ENCODE measurements at places on chromosomes 12 and 14.
A peak's percentile ranks its signal among the peaks of the same experiment; 100 is the strongest.

DNA sequence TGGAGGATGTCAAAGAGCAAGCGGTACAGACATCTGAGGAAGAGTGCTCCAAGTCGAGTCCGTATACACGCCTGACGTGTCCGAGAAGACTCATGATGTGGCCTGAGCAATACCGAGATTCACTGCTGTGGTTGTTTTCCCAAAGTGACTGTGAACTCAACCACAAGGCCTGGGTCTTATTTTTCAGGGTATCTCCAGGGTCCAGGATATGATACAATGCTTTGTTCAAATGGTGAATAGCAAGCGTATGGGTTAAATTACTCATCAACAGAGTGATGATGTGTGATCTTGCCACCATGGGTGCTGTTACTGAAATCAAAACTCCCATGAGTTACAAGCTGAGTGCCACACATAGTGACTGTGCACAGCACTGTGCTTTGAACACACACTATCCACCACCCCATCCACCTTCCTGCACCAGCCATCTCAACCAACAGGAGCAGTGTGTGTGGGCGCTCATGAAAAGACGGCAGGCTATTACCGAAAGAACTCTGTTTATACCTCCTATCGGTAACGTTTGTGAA is 109.6 kb downstream of the BCAT1 start:
- ATAC-seq: no peak

- no peak for ATAC-seq
Observed at GRCh38 chr12:107992870-107993451, 136.1 kb upstream of the WSCD2 start.

- ATAC-seq: peak; percentile 57
Observed at GRCh38 chr12:115953450-115953849, 324.0 kb downstream of the MED13L start.

DNA sequence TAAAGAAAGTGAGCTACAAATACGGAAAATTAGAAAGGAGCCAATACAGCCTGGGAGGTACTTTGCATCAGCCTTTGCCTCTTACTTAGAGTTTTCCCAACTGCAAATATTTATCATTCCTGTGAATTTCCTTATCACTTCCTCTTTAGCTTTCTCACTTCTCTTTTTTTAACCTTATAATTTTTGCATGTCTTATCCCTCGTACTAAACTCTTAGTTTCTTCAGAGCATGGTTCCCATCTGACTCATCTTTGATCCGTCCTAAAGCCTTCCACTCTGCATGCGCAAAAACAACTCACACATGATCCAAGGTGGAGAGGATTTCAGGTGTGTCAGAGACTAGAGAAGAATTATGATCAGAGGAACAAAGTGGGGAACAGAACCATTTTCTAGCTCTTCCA is 9.6 kb upstream of the SNAPC1 start:
- no peak for ATAC-seq

GRCh38 chr12:121839993-121840761 is 18.5 kb downstream of the HPD start:
- no peak for ATAC-seq

- no peak for ATAC-seq
Observed at GRCh38 chr14:62528296-62528695, 517.0 kb downstream of the KCNH5 start.

GRCh38 chr12:45928309-45928708 is 62.1 kb downstream of the SCAF11 start:
- no peak for ATAC-seq

DNA sequence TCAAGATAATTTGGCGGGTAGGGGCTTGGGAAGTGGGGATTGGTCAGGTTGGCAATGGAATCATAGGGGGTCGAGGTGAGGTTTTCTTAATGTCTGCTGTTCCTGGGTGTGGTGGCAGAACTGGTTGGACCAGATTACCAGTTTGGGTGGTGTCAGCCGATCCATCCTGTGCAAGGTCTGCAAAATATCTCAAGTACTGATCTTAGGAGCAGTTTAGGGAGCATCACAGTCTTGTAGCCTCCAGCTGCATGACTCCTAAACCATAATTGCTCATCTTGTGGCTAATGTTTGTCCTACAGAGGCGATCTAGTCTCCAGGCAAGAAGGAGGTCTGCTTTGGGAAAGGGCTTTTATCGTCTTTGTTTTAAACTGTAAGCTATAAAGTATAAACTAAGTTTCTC is 868.4 kb downstream of the DIO2 start:
- no peak for ATAC-seq

- no peak for ATAC-seq
Observed at GRCh38 chr14:54638135-54638446, 71.2 kb downstream of the SAMD4A start.

- peak; percentile 78 for ATAC-seq
Observed at GRCh38 chr14:93332397-93332852, 411 bp downstream of the BTBD7 start.

GRCh38 chr12:5912437-5913334 is 32.4 kb downstream of the ANO2 start:
- ATAC-seq: no peak

- ATAC-seq: no peak
Observed at GRCh38 chr14:60165547-60165876, 314 bp upstream of the DHRS7 start.

GRCh38 chr14:68865542-68865941 is 72.7 kb upstream of the ZFP36L1 start:
- no peak for ATAC-seq

GRCh38 chr12:86249851-86250250 is 6.3 kb downstream of the MGAT4C start:
- no peak for ATAC-seq

- no peak for ATAC-seq
Observed at GRCh38 chr12:52442600-52443061, 8.5 kb upstream of the KRT75 start.

- ATAC-seq: no peak
Observed at GRCh38 chr12:74538491-74539258, 1.0 kb downstream of the ATXN7L3B start.

GRCh38 chr12:52280319-52280795 is 5.9 kb downstream of the KRT86 start:
- peak; percentile 92 for ATAC-seq

GRCh38 chr12:128138125-128138524 is 128.8 kb upstream of the TMEM132C start:
- no peak for ATAC-seq

- ATAC-seq: no peak
Observed at GRCh38 chr14:72217135-72217534, 284.9 kb downstream of the RGS6 start.

Measured in gastroesophageal sphincter (tissue), 4 donors.